Activated naive CD8-positive, alpha-beta T cell treated with anti-CD3 and anti-CD28 coated beads, Interleukin-2, amount 10 ng/mL, durations not matched to agents 7 days and 5 days (primary cell): ENCODE measurements at places on chromosomes 13 and 19. TPM values are rescaled to one million over a fixed set of nuclear protein-coding genes. Genes with fewer than 3 reads are reported as not detected.
A peak's percentile ranks its signal among the peaks of the same experiment; 100 is the strongest.

The MRPL57 gene
- total RNA-seq, result 20.2 TPM

The TMIGD2 gene
- 49.3 TPM for total RNA-seq

The ALKBH6 gene
- total RNA-seq, result 61.1 TPM

The ARRDC5 gene
- 8.8 TPM for total RNA-seq

The CALM3 gene
- total RNA-seq, result 503 TPM

The MUC16 gene
- 0.09 TPM for total RNA-seq

The PRSS57 gene
- not detected for total RNA-seq

The ZNF675 gene
- 29.6 TPM for total RNA-seq

The ZNF235 gene
- total RNA-seq, result 8.8 TPM

The VSIG10L gene
- total RNA-seq, result 0.62 TPM

The ZNF529 gene
- 24.2 TPM for total RNA-seq

DNA sequence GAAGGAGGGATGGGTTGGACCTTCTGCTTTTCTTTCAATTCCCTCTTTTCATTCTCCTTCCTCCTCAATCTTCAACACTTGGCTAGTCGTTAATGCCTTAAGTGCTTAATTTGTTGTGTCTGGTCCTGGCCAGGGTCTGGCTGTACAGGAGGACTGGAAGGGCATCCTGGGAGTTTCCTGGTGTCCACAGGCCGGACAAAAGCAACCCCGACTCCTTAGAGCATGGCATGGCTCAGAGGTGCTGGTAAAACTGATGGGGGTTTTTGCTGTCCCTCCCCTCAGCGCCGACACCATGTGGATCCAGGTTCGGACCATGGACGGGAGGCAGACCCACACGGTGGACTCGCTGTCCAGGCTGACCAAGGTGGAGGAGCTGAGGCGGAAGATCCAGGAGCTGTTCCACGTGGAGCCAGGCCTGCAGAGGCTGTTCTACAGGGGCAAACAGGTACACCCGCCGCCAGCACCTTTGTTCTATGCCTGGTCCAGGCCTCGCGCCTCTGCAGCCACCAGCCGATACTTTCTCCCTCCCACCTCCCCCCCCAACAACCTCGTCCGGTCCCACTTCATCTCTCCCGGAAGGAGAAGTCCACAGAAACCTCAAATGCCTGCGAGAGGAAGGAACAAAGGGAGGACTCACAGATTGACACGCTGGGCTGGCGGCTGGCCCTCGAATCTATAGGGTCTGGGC, 1.4 kb downstream of the UHRF1 start:
- peak; percentile 55 for DNase-seq

DNA sequence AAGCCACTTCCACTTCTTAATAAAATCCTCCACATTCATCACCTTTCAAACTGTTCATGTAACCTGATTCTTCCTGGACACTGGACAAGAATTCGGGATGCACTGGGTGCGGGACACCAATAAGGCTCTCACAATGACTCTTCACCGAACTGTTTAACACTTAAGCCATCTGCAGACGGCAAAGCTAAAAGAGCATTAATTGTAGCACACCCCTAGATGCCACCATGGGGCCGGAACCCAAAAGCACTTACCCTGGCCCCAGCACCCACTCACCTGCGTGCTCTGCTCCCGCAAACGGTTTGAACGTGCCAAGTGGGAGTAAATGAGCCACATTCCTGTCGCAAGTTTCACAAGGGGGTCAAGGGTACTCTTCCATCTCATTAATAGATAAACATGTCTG, 254.3 kb upstream of the PRR20A start:
- no peak for DNase-seq

DNA sequence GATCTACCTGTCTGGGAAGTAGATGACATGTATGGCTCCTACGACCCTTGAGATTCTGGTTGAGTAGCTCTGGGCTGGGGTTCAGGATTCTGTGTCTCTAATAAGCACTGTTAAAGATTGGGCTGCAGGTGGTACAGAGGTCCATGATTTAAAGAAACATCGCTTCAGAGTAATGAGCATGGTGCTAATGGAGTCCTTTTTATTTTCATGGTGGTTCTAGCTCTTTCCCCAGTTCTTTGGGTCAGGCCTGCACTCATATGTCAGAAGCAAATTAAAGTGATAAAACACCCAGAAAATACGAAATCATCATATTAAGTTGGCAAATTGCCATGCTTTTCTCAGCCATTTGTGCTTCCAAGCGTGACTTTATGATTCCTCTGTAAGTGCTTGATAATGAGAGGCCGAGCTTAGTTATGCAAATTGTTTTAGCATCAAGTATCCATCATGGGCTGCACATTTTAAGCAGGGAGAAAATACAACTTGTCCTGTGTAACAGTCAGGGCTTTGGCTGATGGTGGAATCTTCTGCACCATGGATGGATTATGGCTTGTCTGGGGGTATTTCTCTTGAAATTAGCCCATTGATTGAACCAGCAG, 45.1 kb downstream of the MTUS2 start:
- no peak for DNase-seq

- DNase-seq, result no peak
Measured at GRCh38 chr13:59492030-59492636, 671.6 kb downstream of the DIAPH3 start.

DNA sequence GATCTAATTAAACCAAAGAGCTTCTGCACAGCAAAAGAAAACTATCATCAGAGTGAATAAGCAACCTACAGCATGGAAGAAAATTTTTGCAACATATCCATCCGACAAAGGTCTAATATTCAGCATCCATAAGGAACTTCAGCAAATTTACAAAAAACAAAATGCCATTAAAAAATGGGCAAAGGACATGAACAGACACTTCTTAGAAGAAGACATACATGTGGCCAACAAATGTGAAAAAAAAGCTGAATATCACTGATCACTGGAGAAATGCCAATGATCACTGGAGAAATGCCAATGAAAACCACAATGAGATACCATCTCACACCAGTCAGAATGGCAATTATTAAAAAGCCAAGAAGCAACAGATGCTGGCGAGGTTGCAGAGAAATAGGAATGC, 32.5 kb downstream of the ZNF582 start:
- DNase-seq, result no peak

DNA sequence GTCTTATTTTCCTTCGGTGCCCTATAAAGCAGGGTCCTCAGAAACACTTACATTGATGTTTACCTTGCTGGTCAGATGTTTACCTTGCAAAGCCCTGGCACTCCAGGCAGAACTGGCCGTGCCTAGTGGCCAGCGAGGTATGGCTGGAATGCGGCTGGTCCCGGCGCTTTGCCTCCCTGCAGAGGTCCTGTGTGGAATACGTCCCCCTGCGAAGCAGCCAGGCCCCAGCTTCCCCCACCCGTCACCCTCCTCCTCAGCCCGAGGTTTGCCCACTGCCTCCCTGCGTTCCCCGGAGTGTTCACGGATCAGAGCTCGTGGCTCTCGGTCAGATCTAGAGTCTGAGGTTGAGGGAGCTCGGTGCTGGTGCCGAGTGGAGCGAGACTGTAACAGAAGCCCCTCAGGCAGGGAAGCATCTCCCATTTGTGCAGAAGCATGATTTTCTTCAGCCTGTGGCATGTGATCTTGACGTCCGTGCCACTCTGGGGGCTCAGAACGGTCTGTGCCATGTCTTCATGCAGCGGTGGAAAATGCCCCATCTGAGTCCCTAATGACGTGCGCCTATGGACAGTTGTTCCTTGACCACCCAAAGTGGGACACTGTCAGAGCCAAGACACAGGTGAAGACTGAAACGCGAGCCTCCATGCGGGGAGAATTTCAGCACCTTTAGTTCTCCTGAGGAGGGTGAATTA, 54.8 kb upstream of the SOX1 start:
- no peak for DNase-seq

GRCh38 chr13:36353001-36353400, 6.8 kb upstream of the SPART start:
- no peak for DNase-seq

DNA sequence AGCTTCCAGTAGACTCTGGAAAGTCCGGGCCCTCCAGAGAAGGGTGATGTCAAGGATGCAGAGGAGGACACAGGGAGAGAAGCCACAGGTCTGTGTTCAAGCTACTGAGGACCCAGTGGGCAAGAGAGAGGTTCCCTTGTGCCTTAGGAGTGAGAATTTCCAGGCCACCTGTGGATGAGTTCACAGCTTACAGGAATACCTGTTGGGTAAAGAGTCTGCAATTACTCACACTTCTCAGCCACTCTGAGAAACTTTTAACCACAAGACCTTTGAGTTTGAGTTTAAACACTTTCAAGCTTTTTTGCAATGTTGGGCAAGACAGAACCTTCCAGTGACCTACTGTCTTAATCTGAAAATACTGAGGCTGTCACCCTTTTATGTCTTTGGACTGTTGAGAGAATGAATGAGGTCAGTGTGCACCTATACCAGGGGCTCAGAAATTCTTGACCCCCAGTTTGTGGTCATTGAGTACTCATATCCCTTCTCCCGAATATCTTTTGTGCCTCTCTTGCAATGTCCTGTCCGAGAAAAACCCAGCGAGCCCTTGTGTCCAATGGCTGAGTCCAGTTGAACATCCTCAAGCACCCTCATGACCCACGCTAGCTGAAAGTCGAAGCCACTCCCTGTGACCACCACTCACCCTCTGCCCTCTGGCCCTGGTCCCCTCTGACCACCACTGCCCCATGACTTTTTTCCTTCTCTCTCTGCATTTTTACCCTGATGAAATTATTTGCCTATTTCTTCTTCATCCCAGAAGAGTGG, 368.5 kb upstream of the ZNF507 start:
- no peak for DNase-seq

DNA sequence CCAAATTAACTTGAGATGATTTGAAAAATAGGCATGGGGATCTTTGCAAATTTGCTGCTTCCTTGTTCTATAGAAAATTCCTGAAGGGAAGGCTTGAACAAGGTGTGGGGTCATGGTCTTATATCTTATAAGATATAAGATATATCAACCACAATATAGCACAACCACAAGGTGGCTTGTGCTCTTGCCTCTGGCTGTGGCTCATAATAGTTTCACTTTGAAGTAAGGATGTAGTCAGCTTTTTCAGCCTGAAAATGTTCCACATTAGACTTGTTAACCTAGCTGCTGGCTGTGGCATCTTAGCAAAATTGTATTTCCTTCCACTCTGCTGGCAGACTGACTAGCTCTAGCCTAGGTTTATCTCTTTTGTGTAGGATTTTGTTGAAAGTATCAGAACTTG, 169.7 kb downstream of the KLF5 start:
- no peak for DNase-seq

- DNase-seq, result no peak
Measured at GRCh38 chr13:63327584-63327983, 1911.9 kb upstream of the PCDH20 start.

DNA sequence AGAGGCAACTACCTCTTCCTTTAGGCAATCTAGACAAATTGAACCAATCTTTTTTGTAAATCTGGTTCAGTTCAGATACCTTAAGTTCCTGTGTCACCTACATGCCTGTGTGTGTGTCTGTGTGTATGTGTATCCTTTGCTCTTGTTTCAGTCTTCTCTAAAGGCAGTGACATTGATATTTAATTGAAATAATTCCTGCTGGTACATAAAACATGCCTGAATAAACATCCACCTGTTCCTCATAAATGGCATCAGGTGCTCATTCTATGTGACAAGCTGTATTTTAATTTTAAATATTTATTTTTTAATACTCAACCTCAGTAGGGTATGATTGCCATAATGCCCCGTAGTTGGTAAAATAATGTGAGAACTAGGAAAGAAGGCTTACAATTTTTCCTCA, 1606.4 kb upstream of the PRR20A start:
- DNase-seq, result no peak

- no peak for DNase-seq
Measured at GRCh38 chr19:44603201-44603945, 10.0 kb upstream of the IGSF23 start.

GRCh38 chr13:99610702-99611289, 109.5 kb downstream of the TM9SF2 start:
- DNase-seq, result no peak

- DNase-seq, result no peak
Measured at GRCh38 chr19:40503320-40503695, 36.5 kb downstream of the SPTBN4 start.

GRCh38 chr13:61685682-61686012, 270.0 kb upstream of the PCDH20 start:
- DNase-seq, result no peak

- no peak for DNase-seq
Measured at GRCh38 chr19:49413348-49413747, 9.9 kb downstream of the PTH2 start.

GRCh38 chr19:42102877-42103276, 26.9 kb downstream of the ZNF574 start:
- DNase-seq, result no peak

DNA sequence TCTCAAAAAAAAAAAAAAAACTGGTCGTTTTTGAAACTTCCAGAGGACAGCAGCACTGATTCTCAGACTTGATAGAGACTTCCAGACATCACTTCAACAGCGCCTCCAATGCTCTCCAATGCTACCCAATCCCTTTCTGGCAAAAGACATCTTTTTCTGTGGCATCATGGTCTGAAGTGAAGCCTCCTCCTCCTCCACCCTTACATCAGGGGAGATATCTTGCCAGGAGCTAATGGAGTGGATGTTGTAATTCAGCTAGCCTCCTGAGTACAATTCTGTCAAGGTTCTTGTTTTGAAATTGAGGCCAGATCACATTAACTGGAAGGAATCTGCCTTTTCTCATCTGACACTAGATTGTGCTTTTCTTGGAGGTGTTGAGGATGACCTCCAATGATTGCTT, 24.2 kb downstream of the FXYD5 start:
- DNase-seq, result no peak

DNA sequence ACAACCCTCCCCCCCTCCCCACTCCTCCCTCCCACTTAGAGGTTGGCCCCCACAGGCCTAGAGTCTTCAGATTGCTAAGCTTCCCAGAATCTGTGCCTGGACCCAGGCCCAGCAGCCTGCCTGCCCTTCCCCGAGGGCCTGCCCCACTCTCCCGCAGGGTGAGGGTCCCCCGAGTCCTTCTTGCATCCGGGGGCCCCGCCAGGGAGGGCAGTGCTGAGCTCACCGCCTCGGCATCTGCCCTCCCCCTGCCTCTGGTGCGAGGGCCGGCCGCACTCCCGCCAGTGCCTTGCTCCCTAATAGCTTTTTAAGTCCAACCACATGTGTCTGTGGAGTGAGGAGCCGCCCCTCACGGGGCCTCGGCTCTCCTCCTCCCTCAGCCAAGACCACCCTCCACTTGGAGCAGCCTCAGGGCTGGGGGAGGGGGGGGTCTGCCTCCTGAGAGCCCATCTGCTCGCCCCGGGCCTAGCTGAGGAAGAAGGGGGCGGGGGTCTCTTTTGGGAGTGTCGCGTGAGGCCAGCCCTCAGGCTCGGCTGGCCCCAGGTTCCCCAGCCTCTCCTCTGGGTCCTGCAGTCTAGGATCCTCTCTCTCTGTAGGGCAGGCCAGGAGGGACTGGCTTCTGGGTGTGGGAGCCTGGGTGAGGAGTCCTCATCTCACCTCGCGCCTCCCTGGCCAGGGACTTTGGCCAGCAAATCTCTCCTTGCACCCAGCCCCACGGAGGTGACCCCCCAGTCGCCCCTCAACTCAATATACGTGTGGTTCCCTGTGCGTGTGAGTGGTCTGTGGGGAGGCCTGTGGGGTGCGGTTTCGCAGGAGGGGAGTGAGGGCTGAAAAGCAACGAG, 47.2 kb downstream of the LYL1 start:
- no peak for DNase-seq

DNA sequence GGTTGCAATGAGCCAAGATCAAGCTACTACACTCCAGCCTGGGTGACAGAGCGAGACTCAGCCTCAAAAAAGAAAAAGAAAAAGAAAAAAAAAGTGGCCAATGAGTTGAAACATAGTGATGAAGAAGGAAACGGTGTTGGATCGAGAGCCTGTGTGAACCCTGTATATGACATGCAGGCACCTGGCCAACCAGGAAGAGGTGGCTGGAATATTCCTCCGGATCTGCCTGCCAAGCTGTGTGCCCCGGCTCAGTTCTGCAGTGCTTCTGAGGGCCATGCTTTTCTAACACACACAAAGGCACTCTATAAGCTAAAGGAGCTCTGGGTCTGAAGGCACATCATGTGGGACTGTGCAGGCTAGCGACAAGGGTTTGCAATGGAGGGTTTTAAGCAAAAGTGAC, 3.7 kb upstream of the ZNF444 start:
- DNase-seq, result no peak
